Activated B cell treated with CpG ODN at 0.5 μM for 24 hours (primary cell): ENCODE measurements at places on chromosomes 2 and 18. TPM values are rescaled to one million over a fixed set of nuclear protein-coding genes. Genes with fewer than 3 reads are reported as not detected.

Gene REEP1
- not detected in 2 replicates for total RNA-seq

DNA sequence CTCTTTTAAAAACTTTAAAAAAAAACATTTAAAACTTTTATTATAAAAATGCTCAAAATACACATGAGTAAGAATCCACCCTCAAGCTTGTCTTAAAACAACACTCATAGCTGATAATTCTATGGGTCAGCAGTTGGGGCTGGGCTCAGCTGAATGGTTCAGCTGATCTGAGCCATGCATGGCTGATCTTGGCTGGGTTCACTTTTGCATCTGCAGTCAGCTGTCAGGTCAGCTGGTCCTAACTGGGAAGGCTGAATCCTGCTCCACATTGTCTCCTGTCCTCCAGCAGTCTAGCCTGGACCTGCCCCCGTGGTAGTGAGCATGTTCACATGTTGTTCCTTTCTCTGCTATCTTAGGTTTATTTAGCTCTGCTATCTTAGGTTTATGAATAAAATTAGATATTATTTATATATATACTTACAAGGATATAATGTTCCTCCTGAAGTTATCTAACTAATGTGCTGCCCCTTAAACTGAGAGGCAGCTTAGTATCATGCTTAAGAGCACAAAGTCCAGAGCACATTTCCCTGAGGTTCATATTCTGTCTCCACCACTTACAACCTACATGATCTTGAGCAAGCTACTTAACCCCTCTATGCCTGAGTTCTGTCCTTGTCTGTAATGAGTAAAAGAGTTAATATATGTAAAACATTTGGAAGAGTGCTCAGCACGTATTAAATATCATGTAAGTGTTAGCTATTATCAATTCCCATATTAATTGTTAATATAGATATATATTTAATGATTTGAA, 309.4 kb downstream of the PTPRM start:
- no peak overlapping the region for H3K4me3 ChIP-seq
- H3K27me3 ChIP-seq: no peaks in the 10 kb centered on the region
- DNase-seq: no peak
- no peak overlapping the region for H3K27ac ChIP-seq
- H3K4me1 ChIP-seq: no peaks in the 10 kb centered on the region

DNA sequence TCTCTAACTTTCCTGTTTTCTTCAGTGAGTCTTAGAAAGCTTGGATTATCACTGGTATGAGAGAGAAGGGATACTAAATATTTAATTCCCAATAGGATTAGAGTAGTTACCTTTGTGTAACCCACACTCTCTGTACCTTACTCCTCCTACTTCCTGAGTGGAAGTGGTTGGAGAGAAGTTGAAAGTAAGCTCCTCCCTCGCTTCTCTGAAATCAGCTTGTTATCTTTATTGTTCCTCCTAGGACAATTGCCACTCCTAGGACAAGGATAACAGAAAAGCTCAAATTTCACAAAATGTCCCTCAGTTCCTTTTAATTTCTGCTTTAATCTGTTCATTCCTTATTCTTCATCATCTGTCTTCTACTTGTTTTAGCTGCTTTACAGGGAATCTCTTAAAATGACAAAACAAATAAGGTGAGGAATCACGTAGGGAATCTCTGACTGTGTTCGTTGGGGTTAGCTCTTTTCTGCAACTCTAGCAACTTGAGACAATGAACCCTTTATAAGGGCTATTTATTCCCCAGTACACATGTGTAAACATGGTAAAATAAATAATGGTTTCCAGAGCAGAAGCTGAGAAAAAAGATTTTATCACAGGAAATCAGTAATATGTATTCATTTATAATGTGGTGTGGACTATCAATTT, 8.6 kb downstream of the ITPRID2 start:
- no peaks in the 10 kb centered on the region for H3K27me3 ChIP-seq
- no peak for DNase-seq
- H3K36me3 ChIP-seq: peaks cover 45% of the 10 kb centered on the region
- H3K27ac ChIP-seq: no peak overlapping the region
- H3K4me1 ChIP-seq: peaks cover 6% of the 10 kb centered on the region

DNA sequence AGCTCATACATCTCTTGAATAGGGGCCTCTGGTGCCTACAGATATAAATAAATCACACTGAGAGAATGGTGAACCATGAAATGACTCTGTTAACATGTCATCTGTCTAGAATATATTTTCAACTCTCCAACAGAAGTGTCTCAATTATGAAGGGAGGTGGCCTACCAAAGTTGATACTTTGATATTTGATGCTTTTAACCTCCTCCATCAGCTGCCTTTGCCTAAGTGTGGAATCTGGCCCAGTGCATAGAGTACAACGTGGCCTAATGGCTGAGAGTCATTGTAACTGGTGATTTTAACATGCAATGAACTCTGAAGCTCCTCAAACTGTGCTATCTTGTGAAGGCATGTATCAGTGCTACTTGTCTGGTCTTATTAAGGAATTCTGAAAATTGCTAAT, 93.4 kb downstream of the MYO3B start:
- no peak overlapping the region for H3K27ac ChIP-seq
- H3K4me3 ChIP-seq: no peak overlapping the region
- no peaks in the 10 kb centered on the region for H3K27me3 ChIP-seq
- H3K4me1 ChIP-seq: no peaks in the 10 kb centered on the region

DNA sequence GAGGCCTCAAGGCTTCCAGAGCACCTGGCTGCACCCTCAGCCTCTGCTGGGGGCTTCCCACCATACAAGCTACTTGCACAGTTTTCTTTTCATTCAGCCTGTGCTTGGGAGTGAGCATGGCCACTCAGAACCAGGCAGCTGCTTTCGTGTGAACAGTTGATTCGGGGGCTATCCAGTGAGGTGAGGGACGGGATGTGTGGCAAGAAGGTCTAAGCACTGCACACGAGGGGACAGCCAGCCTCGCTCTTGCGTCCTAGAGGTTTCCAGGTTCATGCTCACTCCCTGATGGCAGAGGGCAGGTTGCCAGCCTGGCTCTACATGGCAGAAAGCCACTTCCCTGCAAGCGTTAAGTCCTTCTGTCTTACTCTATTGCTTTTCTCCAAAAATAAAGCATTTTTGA, 146.2 kb downstream of the MBP start:
- H3K4me1 ChIP-seq: peaks cover 49% of the 10 kb centered on the region
- no peak overlapping the region for H3K4me3 ChIP-seq
- no peak overlapping the region for H3K27ac ChIP-seq
- H3K27me3 ChIP-seq: no peaks in the 10 kb centered on the region
- no peak for DNase-seq

Gene LGALSL
- total RNA-seq: 1.5 and 2.2 TPM in 2 replicates

GRCh38 chr2:226658555-226658954, 141.1 kb downstream of the IRS1 start:
- no peaks in the 10 kb centered on the region for H3K4me1 ChIP-seq
- H3K27me3 ChIP-seq: peaks cover 8% of the 10 kb centered on the region
- no peaks in the 10 kb centered on the region for H3K36me3 ChIP-seq
- H3K27ac ChIP-seq: no peak overlapping the region
- no peak overlapping the region for H3K4me3 ChIP-seq

DNA sequence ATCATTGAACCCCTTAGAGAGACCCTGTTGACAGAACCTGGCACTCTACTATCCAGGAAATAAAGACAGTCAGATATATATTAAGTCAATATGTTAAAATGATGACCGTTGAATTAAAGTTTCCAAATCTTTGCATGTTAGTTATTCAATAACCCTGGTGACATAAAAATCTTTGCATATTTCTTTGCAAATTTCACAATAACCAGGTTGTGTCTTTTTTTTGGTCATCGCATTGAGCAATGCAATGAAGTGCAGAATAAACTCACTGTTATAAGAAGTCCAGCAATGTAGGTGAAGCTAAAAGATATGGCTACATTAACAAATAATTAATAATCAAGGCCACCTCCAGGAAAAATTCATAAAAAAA, 596.9 kb downstream of the NYAP2 start:
- H3K36me3 ChIP-seq: no peaks in the 10 kb centered on the region
- no peaks in the 10 kb centered on the region for H3K27me3 ChIP-seq
- no peaks in the 10 kb centered on the region for H3K4me1 ChIP-seq

Gene TEKT4
- total RNA-seq: 0.15 TPM in 1 of 2 replicates, not detected in the other

Gene COLEC11
- not detected in 2 replicates for total RNA-seq

Gene ASB18
- total RNA-seq: not detected in 2 replicates

DNA sequence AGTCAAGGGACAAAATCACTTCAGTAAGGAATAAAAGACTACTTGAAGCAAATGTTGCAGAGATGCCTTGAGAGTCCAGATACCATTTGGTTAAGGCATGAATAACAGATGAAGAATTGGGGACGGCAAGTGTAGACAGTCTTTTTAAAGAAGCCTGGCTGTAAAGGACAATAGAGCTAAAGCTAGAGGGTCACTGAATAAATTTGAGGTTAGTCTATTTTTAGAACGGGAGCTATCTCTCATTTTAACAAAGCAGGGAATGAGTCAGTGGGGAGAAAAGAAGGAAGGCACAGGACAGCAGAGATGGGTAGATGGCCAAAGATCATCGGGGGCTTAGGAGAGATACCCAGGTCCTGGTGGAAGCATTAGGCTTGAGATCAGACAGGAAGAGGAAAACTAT, 30.6 kb upstream of the CHN1 start:
- peaks cover 3% of the 10 kb centered on the region for H3K4me1 ChIP-seq
- H3K36me3 ChIP-seq: no peaks in the 10 kb centered on the region
- H3K27ac ChIP-seq: no peak overlapping the region

GRCh38 chr18:10100941-10101701, 187.3 kb downstream of the VAPA start:
- no peaks in the 10 kb centered on the region for H3K4me1 ChIP-seq
- no peak for DNase-seq
- no peak overlapping the region for H3K27ac ChIP-seq
- no peaks in the 10 kb centered on the region for H3K36me3 ChIP-seq
- H3K4me3 ChIP-seq: no peak overlapping the region

- H3K4me1 ChIP-seq: peaks cover 41% of the 10 kb centered on the region
- H3K36me3 ChIP-seq: peaks cover 4% of the 10 kb centered on the region
- DNase-seq: no peak
- H3K4me3 ChIP-seq: no peak overlapping the region
- H3K27me3 ChIP-seq: no peaks in the 10 kb centered on the region
Measured at GRCh38 chr2:128308889-128309279, 9.8 kb downstream of the HS6ST1 start.

GRCh38 chr18:3179430-3180089, 40.2 kb downstream of the MYOM1 start:
- H3K27ac ChIP-seq: peak overlapping the region; percentile 99
- no peaks in the 10 kb centered on the region for H3K27me3 ChIP-seq
- H3K36me3 ChIP-seq: peaks cover 2% of the 10 kb centered on the region

DNA sequence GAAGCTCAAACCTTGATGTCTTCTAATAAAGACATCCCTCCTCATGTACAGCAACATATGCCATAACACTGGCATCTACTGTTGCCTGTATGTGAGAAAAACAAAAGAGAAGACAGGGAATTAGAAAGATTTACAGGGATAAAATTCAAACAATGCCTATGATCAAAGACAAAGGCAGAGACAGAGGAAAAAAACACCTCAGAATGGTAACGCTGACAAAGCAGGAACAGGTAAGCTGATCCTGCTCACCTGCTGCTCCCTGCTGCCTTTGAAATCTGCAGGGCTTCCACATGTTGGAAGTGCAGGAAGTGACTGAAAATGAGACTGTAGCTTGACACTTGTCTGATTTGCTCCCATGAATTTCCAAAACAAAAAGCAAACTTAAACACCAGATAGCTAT, 90.2 kb upstream of the DNAJC10 start:
- no peaks in the 10 kb centered on the region for H3K36me3 ChIP-seq
- H3K4me1 ChIP-seq: no peaks in the 10 kb centered on the region
- DNase-seq: no peak
- H3K27ac ChIP-seq: no peak overlapping the region
- no peak overlapping the region for H3K4me3 ChIP-seq
- peaks cover 16% of the 10 kb centered on the region for H3K27me3 ChIP-seq

DNA sequence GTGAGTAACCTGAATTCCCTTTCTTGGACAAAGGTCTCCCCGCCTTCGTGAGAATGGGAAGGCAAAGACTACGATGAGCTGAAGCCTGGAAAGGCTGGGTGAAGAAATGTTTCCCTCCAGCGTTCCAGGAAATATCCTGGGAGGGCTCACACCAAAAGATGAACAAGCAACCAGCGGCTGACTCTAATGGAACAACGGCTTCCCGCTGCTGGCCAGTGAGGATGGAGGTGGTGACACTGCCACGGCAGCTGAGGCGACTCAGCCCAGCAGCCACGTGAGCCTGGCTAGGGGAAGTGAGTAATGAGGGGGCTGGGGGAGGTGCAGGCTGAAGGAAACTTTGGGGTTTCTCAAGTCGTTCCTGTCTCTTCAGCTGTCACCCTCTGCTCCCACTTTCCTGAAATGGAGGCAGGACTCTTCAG, 105.0 kb upstream of the SMAD7 start:
- peak; percentile 25 for DNase-seq
- peak overlapping the region; percentile 39 for H3K4me3 ChIP-seq
- peaks cover 8% of the 10 kb centered on the region for H3K36me3 ChIP-seq
- H3K27me3 ChIP-seq: no peaks in the 10 kb centered on the region

- no peaks in the 10 kb centered on the region for H3K36me3 ChIP-seq
- H3K4me1 ChIP-seq: peaks cover 12% of the 10 kb centered on the region
- H3K27me3 ChIP-seq: no peaks in the 10 kb centered on the region
- H3K4me3 ChIP-seq: no peak overlapping the region
- DNase-seq: no peak
Measured at GRCh38 chr18:44465381-44465841, 215.3 kb upstream of the SETBP1 start.

DNA sequence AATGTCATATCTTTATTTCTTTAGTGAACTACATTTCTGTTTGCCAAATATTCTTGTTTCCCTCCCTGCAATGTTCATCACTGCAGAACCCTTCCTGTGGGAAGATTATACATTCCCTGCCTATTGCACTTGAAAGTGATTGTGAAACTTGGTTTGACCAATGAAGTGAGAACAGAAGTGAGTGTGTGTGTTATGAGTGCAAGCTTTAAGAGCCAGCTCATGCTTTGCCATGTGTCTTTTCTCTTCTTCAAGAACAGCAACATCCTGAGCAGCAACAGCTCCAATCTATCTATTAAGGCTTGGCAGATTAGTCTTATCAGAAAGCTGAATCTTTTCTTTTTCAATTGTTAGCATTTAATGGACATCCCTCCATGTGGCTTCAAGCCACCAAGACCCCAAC, 42.0 kb upstream of the UBE2E3 start:
- no peak overlapping the region for H3K27ac ChIP-seq
- H3K27me3 ChIP-seq: peaks cover 4% of the 10 kb centered on the region
- H3K36me3 ChIP-seq: no peaks in the 10 kb centered on the region
- no peak for DNase-seq
- peaks cover 10% of the 10 kb centered on the region for H3K4me1 ChIP-seq

DNA sequence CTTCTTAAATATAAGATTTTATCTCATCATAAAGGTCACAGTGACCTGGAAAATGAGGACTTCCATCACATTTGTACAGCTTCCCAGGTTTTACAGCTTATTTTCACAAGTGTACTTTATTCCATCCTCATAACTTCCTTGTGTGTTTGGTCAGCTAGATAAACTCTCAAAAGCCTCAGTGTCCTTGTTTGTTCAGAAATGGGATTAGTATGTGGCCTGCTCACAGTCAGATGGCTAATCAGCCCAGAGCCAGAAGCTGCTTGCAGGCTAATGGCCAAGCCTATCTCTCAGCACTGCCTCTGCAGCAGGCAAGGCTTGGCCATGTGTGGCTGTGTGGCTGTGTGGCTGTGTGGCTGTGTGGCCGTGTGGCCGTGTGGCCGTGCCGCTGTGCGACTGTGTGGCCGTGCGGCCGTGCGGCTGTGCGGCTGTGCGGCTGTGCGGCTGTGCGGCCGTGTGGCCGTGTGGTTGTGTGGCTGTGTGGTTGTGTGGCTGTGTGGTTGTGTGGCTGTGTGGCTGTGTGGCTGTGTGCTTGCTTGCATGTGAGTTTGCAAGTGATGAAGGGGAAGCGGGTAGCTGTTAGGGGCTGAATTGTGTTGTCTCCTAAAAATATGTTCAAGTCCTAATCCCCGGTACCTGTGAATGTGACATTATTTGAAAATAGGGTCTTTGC, 233.0 kb upstream of the TNP1 start:
- H3K27ac ChIP-seq: no peak overlapping the region
- no peak for DNase-seq
- H3K4me3 ChIP-seq: no peak overlapping the region
- H3K4me1 ChIP-seq: peaks cover 14% of the 10 kb centered on the region
- no peaks in the 10 kb centered on the region for H3K36me3 ChIP-seq

Gene POTEE
- 0.29 and 0.39 TPM in 2 replicates for total RNA-seq
